ENCODE measurements at places on chromosomes 13 and 19.

GRCh38 chr13:44331912-44332851 is 41.4 kb upstream of the SERP2 start:
- peak; percentile 71 for DNase-seq

DNA sequence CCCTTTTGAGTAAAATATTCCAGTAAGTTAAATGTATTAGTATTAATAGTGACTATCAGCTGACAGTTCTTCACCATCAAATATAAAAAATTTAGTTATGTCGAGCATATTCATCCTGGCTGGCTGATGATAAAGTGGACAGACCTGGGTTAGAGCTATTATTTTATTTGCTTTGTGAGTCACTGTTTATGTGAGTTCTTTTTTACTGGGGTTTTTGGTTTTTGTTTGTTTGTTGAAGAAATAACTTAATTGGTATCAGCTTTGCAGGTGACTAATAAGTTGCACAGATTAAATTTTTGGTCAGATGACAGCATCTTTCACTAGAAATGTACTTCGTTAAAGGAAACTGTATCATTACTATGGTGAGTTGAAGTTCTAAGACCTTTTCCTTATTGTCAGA is 224.7 kb downstream of the GGACT start:
- no peak for DNase-seq

DNA sequence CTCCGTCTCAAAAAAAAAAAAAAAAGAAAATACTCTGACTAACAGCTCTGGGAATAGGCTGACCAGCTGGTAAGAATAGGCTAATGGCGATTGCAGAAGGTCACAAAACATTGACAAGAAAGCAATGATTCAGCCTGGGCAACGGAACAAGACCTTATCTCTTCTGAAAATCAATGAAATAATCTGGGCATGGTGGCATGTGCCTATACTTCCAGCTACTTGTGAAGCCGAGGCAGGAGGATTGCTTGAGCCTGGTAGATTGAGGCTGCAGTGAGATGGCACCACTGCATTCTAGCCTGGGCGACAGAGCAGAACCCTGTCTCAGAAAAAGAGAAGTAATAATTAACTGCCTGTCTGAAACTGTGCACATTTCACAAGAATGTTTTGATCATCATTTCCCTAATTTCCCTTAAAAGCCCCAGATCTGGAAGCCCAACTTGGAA is 18.8 kb upstream of the MTRF1 start:
- DNase-seq = no peak

GRCh38 chr13:50366488-50367174 is 351.4 kb downstream of the KCNRG start:
- DNase-seq = no peak

DNA sequence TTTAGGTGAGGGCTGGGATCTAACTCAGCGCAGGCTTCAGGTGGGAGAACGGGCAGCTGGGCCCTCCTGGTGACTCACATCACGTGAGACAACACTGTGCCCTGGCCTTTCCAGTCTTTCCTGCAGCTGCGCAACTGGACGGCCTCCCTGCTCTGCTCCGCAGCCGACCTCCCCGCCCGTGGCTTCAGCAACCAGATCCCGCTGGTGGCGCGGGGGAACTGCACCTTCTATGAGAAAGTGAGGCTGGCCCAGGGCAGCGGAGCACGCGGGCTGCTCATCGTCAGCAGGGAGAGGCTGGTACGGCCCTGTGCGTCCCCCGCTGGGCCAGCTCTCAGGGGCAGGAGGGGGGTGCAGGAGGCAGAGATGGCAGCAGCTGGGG is 8.8 kb downstream of the SPPL2B start:
- peak; percentile 69 for DNase-seq

GRCh38 chr13:106630162-106630561 is 62.2 kb upstream of the ARGLU1 start:
- DNase-seq = no peak

GRCh38 chr13:70668293-70668692 is 560.0 kb upstream of the KLHL1 start:
- DNase-seq = no peak

- peak; percentile 2 for DNase-seq
Measured at GRCh38 chr13:89568746-89569145, 1778.7 kb upstream of the MIR17HG start.

- no peak for DNase-seq
Measured at GRCh38 chr19:14871619-14872230, 14.2 kb downstream of the OR7A17 start.

GRCh38 chr19:30479231-30479630 is 107.0 kb downstream of the ZNF536 start:
- DNase-seq = no peak

- no peak for DNase-seq
Measured at GRCh38 chr19:36225219-36225892, 10.4 kb downstream of the ZNF146 start.

DNA sequence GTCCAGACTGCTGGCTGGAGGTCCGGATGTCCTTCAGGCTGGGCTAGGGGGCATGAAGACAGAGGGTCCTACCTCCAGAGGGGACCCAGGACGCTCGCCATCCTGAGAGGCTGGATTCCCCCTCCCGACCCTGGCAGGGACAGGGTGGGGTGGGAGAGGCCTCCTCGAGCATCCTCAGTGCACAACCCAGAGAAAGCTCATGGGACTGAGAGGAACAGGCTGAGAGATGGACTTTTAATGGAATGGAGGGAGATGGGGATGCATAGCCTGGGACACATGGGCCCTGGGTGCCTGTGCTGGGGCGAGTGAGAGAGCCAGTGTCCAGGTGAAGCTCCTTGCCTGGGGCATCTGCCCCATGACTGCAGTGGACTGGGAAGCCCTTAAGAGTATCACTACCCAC is 3.1 kb downstream of the ACTL9 start:
- no peak for DNase-seq

DNA sequence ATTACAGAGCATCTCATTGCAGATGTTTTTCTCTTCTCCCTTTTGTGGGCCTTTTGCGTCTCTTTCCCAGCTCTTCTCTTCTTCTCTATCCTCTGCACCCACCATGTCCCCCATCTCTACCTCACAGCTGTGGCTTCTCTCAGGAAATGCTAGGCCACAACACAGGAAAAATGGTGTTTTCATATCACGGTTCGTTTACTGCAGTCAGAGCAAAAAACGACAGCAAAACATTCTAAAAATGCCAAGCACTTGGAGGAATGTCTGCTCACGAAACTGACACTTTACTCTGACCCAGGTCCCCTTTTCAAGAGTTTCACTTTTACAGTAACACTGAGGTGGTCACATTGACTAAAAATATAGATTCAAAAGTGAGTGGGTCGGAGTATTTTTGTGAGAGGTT is 152.2 kb downstream of the DCT start:
- no peak for DNase-seq

GRCh38 chr13:44219577-44220548 is 153.8 kb upstream of the SERP2 start:
- DNase-seq = no peak

DNA sequence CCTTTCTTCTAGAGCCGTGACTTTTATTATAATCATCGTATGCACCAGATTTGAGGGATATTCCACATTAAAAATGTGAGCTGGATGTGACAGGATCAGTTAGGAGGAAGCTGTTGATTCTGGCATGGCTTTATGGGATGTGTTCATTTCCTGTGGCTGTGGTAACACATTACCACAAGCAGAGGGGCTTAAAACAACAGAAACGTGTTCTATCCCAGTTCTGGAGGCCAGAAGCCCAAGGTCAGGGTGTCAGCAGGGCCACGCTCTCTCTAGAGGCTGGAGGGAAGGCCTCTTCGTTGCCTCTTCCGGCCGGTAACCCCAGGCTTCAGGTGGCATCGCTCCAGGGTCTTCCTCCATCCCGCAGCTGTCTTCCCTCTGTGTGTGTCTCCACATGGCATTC is 14.5 kb downstream of the MED25 start:
- no peak for DNase-seq
